ENCODE measurements at places on chromosomes 4 and X. TPM values are rescaled to one million over a fixed set of nuclear protein-coding genes. Genes with fewer than 3 reads are reported as not detected.
A peak's percentile ranks its signal among the peaks of the same experiment; 100 is the strongest.

DNA sequence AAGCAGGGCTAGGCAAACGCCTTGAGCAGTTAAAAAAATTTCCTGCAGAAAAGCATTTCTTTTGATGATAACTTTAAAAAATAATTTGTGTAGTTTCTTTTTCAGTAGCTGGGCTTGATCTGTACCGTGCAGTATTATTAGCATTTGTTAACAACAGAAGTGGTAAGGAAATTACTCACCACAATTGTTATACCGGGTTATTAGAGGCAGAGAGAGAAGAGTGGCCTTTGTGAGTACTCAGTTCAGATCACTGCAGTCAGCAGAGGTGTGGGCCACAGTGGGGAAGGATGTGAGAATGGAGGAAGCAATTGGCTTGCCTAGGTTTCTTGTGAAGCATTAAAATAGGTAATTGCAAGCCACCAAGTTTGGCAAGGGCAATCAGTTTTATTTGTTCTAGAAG lies 14.3 kb upstream of the IL21 start:
- no peaks in the 10 kb centered on the region for H3K4me1 ChIP-seq
- no peaks in the 10 kb centered on the region for H3K36me3 ChIP-seq
- DNase-seq, result no peak
- H3K4me3 ChIP-seq, result no peak overlapping the region
- no peak overlapping the region for H3K27ac ChIP-seq

DNA sequence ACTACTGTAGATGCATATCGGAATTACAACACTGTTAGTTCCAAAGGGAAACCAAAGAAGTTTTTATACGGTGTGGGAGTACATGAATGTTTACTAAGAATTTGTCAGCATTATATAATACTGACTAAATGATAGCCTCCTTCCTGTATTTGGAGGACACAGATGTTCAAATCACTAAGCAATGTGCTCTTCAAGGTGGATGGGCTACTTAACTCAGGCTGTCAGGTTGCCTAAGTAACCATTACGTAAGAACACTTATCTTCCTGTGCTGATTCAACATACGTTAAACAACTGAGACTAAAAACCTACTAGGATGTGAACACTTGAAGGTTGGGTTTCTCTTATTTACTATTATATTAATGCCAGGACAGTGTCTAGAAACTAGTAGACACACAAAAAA lies 81.9 kb upstream of the HPGD start:
- no peaks in the 10 kb centered on the region for H3K4me1 ChIP-seq
- no peaks in the 10 kb centered on the region for H3K36me3 ChIP-seq
- H3K27ac ChIP-seq, result no peak overlapping the region
- DNase-seq, result no peak
- no peaks in the 10 kb centered on the region for H3K27me3 ChIP-seq
- no peak overlapping the region for H3K4me3 ChIP-seq

- H3K36me3 ChIP-seq, result no peaks in the 10 kb centered on the region
- DNase-seq, result no peak
- H3K4me3 ChIP-seq, result no peak overlapping the region
- no peaks in the 10 kb centered on the region for H3K27me3 ChIP-seq
These were observed 155.8 kb downstream of the NAA11 start for GRCh38 chr4:79170077-79170476.

- H3K4me3 ChIP-seq, result no peak overlapping the region
- DNase-seq, result peak; percentile 2
- no peaks in the 10 kb centered on the region for H3K36me3 ChIP-seq
- H3K27ac ChIP-seq, result no peak overlapping the region
These were observed 2088.7 kb upstream of the AGA start for GRCh38 chr4:179530958-179531357.

DNA sequence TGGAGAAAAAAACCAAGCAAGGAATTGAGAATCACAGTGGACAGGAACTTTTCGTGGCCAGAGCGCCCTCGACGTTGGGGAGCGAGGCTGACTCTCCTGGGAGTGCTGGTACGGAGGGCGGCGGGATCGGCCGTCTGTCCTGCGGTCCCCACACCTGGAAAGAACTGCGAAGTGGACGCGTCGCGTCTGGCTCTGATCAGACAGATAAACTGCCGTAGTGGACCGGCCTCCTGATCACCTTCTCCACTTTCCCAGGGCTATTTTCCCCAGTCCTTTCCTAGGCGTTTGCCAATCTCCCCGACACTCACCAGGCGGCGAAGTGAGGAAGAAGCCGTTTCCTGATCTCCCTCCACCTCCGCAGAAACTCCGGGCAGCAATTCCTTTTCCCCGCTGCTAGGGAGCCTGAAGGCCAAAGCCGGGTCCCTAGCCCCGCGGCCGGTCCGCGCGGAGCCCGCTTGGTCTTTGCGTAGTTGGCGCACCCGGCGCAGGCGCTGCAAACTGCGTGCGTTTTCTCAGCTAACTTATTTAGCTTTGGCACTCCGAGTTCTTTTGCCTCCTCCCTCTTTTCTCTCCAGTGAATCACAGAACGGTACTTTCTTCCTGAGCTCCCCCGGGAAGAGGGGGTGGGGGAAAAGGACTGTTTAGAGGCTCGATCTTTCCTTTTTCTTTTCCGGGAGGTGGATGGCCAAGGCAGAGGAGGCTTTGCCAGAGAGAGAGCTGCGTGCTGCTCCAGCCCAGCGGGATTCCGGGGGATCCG lies at the start of gene ARSJ:
Gene ARSJ (minus strand): TSS at position 500 of the 757 bp plus-strand sequence. CDS start 813 bp downstream, outside the sequence.
- H3K4me3 ChIP-seq, result peak within 1 kb of the TSS; percentile 81
- no peaks in the 10 kb centered on the region for H3K4me1 ChIP-seq
- DNase-seq, result peak; percentile 87
- peak within 1 kb of the TSS; percentile 86 for H3K27ac ChIP-seq

DNA sequence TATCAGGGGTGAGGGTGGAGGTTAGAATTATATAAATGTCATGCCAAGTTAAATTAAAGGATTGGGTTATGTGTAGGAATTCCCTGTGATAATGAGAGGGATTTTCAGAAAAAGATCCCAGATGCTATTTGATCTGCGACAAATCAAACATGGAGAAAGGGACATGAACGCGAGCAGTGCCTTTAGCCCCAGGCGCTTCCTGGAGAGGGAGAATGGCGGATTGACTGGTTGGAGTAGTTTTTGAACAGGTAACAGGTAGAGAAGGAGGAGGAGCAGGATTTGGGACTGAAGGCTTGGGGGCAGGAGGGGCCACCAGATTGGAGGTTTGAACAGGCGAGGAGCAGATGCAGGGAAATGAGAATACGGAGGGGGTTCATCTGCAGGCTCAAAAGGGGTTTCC lies 67.1 kb downstream of the LRP2BP start:
- H3K27me3 ChIP-seq, result no peaks in the 10 kb centered on the region
- no peak overlapping the region for H3K27ac ChIP-seq
- no peak overlapping the region for H3K4me3 ChIP-seq

DNA sequence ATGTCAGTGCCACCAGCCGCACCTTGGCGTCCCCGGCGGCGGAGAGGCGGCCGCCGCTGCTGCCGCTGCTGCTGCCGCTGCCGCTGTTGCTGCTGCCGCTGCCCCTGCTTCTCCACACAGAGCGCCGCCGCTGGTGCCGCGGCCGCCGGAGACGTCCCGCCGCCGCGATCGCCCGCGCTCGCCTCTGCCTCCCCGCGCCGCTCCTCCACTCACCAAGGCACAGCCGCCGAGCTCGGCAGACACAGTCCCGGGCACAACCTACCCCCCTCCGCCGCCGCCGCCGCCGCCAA lies at the start of gene PPP3CA:
Gene PPP3CA (minus strand): TSS at position 260 of the 290 bp plus-strand sequence.
- H3K27me3 ChIP-seq, result no peaks in the 10 kb centered on the region
- peak within 1 kb of the TSS; percentile 96 for H3K27ac ChIP-seq
- DNase-seq, result no peak
- H3K4me3 ChIP-seq, result peak within 1 kb of the TSS; percentile 90

- no peak overlapping the region for H3K27ac ChIP-seq
- H3K4me1 ChIP-seq, result no peaks in the 10 kb centered on the region
- no peaks in the 10 kb centered on the region for H3K36me3 ChIP-seq
These were observed 2.7 kb upstream of the BMX start for GRCh38 chrX:15497865-15498264.

DNA sequence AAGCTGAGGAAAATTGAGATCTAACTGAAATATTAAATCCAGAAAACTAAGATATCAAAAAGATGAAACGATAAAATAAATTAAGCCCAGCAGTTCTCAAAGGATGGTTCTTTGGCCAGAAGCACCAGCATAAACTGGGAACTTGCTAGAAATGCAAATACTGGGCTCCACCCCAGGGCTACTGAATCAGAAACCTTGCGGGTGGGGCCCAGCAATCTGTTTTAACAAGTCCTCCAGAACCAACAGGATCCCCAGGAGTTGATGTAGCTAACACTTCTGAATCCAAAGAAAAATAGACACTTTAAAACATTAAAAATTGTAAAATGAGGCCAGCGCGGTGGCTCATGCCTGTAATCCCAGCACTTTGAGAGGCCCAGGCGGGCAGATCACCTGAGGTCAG lies 14.1 kb upstream of the TMEM154 start:
- no peak overlapping the region for H3K4me3 ChIP-seq
- H3K36me3 ChIP-seq, result no peaks in the 10 kb centered on the region
- no peaks in the 10 kb centered on the region for H3K4me1 ChIP-seq
- H3K27ac ChIP-seq, result no peak overlapping the region
- DNase-seq, result no peak

GLRA3 gene
- not detected for total RNA-seq

- no peaks in the 10 kb centered on the region for H3K27me3 ChIP-seq
- no peak overlapping the region for H3K4me3 ChIP-seq
- no peak overlapping the region for H3K27ac ChIP-seq
- DNase-seq, result no peak
- no peaks in the 10 kb centered on the region for H3K4me1 ChIP-seq
These were observed 69.8 kb downstream of the PAPSS1 start for GRCh38 chr4:107650251-107650650.

DNA sequence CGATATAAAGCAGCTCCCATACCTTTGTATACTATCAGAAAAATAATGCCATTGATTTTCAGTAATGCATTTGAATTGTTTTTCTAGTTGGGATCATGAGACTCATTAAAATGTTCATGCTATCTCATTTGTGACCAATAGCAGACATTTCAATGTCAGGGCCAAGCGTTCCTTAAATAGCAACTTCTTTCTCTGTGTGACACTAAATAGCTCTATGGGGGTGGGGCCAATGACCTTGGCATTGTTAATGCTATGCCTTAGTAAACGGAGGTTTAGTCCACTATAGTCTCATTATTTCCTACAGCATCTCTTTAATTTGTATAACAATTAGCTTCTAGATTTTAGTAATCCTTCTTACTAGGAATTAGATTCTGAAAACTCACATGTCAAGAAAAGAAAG lies 48.6 kb upstream of the ARHGAP24 start:
- H3K4me3 ChIP-seq, result no peak overlapping the region
- no peaks in the 10 kb centered on the region for H3K36me3 ChIP-seq
- DNase-seq, result no peak
- no peak overlapping the region for H3K27ac ChIP-seq
- H3K4me1 ChIP-seq, result no peaks in the 10 kb centered on the region
- H3K27me3 ChIP-seq, result no peaks in the 10 kb centered on the region

DNA sequence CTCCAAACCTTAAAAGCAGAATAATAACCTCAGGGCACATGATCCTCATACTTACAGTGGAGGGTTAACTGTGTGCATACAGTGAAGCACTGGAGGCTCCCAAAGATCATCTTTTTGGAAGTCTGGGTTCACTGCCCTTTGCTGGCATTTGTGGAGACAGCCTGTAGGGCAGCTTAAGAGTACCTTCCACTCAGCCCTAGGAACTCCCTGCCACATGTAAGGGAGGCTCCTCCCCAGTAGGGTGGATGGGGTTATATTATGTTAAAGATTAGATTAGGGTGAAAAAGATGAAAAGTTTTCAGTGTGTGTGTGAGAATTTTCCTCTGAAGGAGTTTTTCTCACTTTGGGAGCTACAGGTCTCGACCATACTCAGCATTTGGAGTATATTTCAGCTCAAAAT lies 388.4 kb downstream of the RAB28 start:
- no peak overlapping the region for H3K4me3 ChIP-seq
- DNase-seq, result no peak
- H3K27me3 ChIP-seq, result no peaks in the 10 kb centered on the region
- H3K27ac ChIP-seq, result no peak overlapping the region
- H3K4me1 ChIP-seq, result no peaks in the 10 kb centered on the region

KLB gene
- not detected for total RNA-seq

DNA sequence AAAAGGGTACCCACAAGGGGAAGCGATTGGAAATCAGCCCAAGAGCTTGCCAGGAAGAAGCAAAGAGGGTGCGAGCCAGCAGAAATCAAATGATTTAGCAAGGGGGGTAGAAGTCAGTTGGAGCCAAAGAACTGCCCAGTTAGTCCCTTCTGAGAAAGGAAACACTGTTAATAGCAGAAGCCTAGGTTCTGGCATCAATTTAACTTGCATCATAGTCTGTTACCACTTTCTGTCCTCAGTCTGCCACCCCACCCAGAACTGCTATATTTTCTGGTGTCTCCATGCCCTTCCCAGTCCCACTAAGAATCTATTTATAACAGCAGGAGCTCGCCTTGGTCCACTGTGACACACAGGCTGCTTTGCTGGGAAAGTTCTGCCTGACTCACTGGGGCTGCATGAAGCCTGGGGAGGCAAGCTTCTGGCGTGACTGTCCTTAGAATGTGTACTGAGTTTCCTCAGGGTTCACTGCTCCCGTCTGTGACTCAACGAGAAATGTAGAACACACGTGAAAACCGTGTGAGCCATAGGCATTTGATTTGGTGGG lies 157.8 kb upstream of the TTC29 start:
- H3K36me3 ChIP-seq, result no peaks in the 10 kb centered on the region
- H3K27ac ChIP-seq, result peak overlapping the region; percentile 56
- peaks cover 6% of the 10 kb centered on the region for H3K4me1 ChIP-seq
- DNase-seq, result peak; percentile 40

- no peak for DNase-seq
- H3K36me3 ChIP-seq, result no peaks in the 10 kb centered on the region
- no peak overlapping the region for H3K27ac ChIP-seq
- no peaks in the 10 kb centered on the region for H3K27me3 ChIP-seq
- H3K4me3 ChIP-seq, result no peak overlapping the region
These were observed 240.4 kb upstream of the BMP3 start for GRCh38 chr4:80790152-80790551.

OTC gene
- total RNA-seq, result not detected

DDX53 gene
- not detected for total RNA-seq

- H3K4me1 ChIP-seq, result peaks cover 2% of the 10 kb centered on the region
- no peaks in the 10 kb centered on the region for H3K36me3 ChIP-seq
- H3K27me3 ChIP-seq, result no peaks in the 10 kb centered on the region
- no peak for DNase-seq
- H3K27ac ChIP-seq, result no peak overlapping the region
These were observed 42.9 kb upstream of the TMPRSS11B start for GRCh38 chr4:68288393-68288740.

- no peak overlapping the region for H3K4me3 ChIP-seq
- no peaks in the 10 kb centered on the region for H3K36me3 ChIP-seq
- H3K27me3 ChIP-seq, result no peaks in the 10 kb centered on the region
- no peak for DNase-seq
- no peak overlapping the region for H3K27ac ChIP-seq
These were observed 73.5 kb downstream of the FAM47B start for GRCh38 chrX:35016051-35016450.

Measured in kidney (tissue), 22 donors.